ENCODE measurements at places on chromosomes 5 and 9.
A peak's percentile ranks its signal among the peaks of the same experiment; 100 is the strongest.

DNA sequence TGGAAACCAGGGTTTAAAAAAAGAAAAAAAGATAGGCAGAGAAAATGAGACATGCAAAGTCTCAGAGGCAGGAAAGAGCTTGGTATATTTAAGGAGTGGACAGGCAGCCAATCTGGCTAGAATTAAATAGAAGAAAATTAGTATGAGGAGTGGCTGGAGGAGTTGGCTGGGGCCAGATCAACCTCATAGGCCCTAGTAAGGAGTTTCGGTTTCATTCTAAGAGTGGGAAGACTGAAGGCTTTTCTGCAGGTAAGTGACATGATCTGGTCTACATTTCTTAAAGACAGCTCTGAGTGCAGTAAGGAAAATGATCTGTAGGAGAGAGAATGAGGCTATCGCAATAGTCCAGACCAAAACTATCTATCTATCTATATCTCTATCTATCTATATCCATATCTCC is 27.5 kb downstream of the ADRB2 start:
- DNase-seq, result no peak

DNA sequence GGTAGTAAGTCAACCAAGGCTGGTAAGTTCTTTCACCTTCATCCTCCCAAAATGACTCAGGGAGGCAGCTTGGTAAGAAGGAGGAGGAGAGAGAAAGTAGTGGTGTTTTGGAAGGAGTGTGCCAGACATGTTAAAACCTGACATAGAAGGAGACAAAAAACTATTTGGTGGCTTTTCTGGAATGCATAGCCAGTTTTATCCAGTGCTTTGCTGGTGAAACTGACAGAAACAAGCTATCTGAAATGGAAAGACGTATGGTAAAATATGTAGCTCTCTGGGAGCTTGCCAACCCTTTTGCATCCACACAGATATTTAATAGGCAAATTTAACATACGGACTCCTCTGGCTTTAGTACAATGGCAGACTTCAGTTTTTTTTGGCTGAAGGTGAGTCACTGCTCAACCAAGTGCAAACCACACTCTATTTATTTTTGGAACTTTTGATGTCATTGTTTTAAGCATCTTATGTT is 45.4 kb downstream of the RAB14 start:
- no peak for DNase-seq

GRCh38 chr5:173890195-173890991 is 2.2 kb downstream of the CPEB4 start:
- no peak for DNase-seq

- DNase-seq, result no peak
Measured at GRCh38 chr9:128285033-128285784, 9.1 kb downstream of the SWI5 start.

DNA sequence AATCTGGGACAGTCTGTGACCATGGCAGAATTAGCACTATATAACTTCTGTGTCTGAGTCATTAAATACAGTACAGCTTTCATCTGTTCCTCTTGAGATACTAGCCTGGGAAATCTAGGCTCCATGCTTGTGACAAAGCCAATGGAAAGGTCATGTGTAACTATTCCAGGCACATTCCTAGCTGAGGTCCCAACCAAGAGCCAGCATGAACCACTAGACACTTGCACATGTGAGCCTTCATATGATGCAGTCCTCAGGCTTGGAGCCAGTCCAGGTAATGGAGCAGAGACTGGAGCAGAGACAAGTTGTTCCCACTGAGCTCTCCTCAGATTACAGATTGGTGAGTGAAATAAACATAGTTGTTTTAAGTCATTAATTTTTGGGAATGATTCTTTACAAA is 412.4 kb upstream of the ZNF462 start:
- DNase-seq, result no peak

DNA sequence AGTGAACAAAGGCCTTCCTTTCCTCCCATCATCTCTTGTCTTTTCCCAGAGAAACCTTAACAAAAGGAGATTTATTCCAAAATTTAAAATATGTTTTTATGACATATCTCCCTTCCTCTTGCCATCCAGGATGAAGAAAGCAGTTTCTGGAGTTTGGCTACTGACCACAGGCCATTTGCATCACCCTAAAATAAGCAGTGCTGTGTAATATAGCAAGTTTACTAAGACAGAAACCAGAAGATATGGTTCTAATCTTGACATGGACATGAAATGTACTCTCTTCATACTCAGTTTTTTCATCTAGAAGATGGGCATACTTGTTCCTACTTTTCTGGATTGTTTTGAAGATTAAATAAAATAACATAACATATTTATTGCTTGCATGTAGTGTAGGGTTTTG is 50.2 kb upstream of the ZFAND5 start:
- no peak for DNase-seq

GRCh38 chr5:162995568-162995967 is 441.8 kb upstream of the CCNG1 start:
- DNase-seq, result no peak

DNA sequence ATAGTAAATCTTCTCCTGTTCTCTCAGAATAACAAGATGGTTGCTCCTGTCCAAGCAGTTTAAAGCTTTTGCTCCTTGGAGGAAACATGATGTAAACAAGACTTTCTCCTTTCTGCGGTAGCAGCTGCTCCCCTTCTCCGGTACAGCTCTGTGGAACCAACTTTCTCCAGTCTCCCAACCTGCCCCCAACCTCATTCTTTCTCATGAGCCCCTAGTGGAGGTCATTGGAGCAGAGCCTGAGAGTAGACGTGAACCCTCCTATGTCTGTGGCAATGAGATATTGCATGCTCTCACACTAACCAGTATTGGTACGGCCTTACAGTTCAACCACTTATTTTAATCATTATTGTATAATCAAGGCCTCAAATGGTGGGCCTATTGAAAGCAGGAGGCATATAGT is 483.8 kb upstream of the CDH10 start:
- no peak for DNase-seq

DNA sequence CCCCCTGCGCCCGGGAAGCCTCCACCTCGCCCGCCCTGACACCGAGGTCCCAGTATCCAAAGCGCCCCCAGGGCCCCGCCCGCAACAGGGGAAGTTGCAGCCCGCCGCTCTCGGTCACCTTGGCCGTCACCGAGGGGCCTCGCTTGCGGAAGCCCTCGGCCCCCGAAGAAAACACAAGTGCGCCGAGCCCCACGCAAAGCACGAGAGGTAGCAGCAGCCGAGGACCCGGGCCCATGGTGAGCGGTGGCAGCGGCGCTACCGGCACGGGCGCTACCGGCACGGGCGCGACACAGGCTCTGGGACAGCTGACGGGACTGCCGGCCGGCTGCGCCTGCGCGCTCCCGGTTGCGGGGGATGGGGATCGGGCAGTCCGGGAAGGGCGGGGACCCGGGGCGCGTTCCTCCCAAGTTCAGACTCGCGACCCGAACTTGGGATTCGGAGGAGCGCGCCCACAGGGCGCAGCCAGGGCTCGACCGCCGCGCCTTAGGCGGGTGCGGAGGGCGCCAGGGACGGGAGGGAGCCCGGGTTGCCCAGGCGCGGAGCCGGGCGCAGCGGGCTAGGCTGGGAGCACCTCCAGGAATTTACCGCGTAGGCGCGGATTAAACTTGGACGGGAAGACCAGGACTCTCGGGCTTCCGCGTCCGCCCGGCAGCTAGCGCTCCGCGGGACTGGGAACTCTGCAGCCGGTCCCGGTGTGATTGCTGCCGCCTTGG is at the start of gene PPIC:
TSS of gene PPIC (minus strand) at position 335 of the 713 bp plus-strand sequence. CDS start at position 235, 100 bp downstream.
- DNase-seq, result peak; percentile 32

DNA sequence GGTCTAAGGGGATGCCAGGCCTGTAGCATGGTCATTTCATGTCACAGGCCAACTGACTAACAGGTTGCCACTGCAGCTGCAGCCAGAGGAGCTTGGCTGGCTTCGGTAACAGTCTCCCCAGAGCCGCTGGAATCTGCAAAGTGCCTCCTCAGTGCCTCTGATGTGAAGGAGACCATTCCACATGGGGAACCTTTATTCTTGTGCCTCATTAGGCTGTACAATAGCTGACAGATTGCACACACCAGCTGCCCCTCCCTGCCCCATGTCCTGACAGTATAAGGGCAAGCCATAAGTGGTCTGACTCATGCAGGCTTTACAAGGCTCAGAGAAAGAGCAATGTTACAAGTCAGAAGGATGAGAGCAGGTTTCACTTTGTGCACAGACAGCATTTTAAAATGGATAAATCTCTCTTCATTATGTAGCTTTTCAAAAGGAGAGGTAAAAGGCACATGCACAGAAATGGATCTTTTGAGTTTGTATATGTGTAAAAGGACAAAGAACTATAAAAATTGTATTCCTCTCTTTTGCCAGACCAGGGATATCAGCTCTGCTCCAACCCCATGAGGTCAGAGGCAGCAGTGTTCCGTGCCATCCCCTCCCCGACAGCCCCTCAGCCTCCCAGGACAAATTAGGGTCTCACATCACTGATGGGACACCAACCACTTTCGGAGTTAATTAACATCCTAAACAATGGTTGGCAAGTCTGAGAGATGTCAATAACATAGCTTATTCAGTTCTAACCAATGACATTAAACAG is 467.8 kb downstream of the TMEM232 start:
- no peak for DNase-seq

DNA sequence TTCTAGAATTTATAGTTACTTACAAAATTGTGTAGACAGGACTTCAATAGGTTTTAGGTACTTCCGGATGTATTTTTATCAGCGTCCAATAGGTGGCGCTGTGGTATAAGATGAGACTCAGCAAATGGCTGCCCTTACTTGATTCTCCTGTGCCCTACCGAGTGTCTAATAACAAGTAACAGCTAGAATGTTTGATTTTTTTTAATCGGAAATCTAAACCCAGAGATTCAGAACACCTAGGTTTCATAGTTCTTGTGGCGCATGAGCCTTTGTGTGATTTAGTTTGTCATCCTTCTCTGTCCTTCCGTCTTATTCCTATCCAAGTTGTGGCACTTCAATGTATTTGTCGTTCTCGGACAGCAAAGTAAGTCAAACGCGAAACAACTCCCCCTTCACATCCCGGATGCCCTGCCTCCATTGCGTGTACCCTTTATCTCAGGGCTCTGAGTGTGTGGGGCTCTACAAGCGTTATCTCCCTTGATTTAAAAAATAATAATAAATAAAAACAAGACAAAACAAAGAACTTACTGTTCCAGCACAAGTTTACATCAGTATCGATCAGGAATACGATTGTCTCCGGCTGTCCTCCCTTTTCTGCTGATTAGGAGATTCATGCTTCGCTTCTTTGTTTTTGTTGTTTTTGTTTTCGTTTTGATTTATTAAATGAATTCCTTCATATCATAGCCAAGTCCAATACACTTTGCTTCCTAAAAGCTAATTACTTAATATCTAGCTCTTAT is 50.7 kb upstream of the SLC30A5 start:
- DNase-seq, result no peak

- DNase-seq, result no peak
Measured at GRCh38 chr5:125829349-125829748, 593.9 kb upstream of the GRAMD2B start.

DNA sequence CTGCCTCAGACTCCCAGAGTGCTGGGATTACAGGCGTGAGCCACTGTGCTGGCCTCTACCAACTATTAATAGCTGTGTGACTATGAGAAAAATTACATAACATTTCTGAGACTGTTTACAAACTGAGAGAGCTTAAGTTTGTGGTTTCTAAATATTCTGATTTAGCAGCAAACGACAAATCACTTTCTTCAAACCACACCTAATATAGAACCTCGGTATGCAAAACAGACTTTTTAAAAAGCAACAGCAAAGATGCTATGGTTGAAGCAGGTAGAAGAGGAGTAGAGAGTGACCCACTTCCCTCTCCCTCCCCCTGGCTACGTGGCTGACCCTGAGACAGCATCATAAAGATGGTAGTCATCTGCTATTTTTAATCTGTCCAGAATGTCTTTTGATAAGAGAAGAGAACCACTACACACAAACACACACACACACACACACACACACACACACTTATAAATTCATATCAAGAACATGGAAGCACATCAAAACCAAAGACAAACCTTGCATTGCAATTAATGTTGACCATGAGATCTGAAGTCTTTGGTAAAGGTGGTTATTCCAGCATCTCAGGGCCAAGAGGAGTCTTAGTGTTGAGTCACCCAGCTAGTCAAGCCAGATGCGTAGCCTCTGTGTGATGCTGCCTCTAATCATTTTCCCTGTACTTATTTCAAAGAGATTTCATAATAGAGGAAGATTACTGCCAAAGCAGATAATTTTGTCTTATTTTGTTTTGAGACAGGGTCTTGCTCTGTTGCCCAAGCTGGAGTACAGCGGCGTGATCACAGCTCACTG is 58.1 kb upstream of the TMEM215 start:
- DNase-seq, result no peak

DNA sequence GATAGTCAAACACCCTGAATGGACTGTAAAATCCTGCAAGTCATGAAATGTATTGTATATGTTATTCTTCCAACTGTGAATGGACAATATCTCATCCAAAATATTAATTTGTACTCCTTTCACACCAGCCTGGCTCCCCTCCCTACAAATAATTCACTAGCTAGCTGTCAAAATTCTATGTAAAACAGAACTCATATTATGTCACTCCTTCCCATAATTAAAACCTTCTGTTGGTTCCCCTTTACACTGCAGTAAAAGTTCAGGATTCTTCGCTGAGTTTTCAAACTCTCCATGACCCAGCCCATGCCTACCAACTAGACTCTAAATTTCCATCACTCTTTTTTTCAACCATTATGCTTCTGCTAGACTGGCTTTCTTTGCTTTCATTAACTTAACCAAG is 857.1 kb downstream of the TAF11L14 start:
- no peak for DNase-seq

- no peak for DNase-seq
Measured at GRCh38 chr9:125183054-125183453, 6.5 kb downstream of the PPP6C start.

GRCh38 chr5:77957-78804 is 13.8 kb upstream of the PLEKHG4B start:
- no peak for DNase-seq

GRCh38 chr5:178208540-178209227 is 4.4 kb downstream of the HNRNPAB start:
- no peak for DNase-seq
